Karpas-422 (cell line): ENCODE measurements at places on chromosomes 1 and 21. TPM values are rescaled to one million over a fixed set of nuclear protein-coding genes. Genes with fewer than 3 reads are reported as not detected.

DNA sequence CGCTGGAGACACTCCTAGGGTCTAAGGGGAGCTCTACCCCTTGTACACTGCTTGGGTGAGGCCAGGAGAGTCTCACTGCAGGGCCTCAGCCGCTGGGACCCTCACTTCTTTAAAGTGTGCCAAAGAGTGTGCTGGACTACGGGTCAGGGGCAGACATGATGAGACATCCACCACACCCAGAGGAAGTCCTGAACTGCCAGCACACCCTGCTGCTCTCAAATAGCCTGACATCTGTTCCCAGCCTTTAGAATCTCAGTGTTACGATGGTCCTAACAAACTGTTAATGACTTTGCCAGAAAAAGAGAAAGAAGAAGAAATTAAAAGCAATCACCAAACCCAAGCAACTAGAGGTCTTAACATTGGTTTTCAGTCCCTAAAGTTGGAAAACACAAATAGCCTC lies 49.0 kb downstream of the MRPL37 start:
- DNase-seq, result no peak

DNA sequence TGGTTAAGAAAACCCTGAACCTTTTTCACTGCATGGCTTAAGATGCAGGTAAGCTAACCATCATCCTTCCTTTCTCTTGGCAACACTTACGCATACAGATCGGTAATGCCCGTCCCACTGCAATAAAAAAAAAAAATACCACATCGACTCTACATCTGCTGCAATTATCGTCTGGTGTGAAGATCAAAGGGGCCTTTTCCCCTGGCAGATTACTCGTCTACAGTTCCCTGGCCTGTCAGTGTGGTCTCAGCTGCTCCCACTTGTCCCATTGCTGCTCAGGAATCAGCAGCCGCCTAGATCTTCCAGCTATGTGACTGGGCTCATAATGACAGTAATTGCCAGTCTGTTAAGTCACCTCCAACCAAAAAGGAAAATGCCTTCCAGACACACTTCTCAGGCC lies 133.1 kb downstream of the SETD4 start:
- no peak for DNase-seq

DNA sequence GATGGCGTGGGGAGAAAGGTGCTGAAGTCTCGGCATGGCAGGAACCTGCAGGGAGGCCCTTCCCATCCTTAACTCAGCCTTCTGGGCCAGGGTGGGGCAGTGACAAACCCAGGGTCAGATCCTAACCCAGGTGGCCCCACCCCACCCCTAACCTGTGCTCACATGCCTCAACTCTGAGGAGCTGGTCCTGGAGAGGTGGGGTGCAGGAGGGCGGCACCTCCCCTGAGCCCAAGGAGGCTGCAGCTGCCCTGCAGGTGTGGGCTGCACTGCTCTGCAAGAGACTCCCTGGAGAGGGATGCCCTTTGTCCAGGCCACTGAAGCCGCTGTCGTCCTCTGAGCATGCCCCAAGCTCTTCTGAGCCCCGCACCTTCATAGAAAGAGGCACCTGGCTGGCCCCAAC lies 15.2 kb upstream of the ADAMTSL4 start:
- DNase-seq, result no peak

DNA sequence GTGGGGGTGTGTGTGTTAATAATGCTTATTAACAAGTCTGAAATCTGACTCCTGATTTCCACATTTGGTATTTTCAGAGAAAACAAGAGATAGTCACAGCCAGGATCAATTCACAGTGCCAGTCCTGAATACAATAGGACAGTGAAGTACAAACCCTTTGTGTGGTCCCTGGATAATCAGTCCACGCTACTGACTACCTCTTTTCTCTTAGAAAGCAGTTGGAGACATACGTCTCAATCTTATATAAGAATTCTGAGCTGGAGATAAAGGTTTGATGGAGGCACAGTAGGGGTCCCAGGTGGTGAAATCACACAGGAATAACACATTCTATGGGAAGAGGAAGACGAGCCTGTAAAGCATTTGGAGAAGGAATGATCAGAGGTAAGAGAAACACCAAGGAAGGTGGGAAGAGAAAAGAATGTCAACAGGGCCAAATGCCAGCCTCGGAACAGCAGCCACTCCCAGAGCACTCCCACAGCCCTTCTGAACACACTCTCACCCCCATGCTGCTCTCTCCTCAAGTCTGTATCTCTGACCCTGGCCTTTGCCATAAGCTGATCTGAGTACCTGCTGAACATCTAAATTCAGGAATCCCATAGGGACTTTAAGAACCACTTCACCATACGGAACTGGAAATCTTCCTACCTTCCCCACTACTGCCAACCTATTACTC lies 48.6 kb downstream of the TRAF5 start:
- no peak for DNase-seq

ANGPTL3 gene
- not detected in 2 replicates for total RNA-seq

POFUT2 gene
- total RNA-seq, result 10.5 and 18.0 TPM in 2 replicates

CD34 gene
- 0.04 TPM in 1 of 2 replicates, not detected in the other for total RNA-seq
